ENCODE measurements at places on chromosomes 6 and 20.

DNA sequence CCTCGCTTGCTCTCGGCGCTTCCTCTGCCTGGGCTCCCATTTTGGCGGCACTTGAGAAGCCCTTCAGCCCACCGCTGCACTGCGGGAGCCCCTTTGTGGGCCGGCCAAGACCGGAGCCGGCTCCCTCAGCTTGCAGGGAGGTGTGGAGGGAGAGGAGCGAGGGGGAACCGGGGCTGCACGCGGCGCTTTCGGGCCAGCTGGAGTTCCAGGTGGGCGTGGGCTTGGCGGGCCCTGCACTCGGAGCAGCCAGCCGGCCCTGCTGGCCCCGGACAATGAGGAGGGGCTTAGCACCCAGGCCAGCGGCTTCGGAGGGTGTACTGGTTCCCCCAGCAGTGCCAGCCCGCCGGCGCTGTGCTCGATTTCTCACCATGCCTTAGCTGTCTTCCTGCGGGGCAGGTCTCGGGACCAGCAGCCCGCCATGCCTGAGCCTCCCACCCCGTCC lies 10.2 kb upstream of the SRPK1 start:
- no peak for DNase-seq

DNA sequence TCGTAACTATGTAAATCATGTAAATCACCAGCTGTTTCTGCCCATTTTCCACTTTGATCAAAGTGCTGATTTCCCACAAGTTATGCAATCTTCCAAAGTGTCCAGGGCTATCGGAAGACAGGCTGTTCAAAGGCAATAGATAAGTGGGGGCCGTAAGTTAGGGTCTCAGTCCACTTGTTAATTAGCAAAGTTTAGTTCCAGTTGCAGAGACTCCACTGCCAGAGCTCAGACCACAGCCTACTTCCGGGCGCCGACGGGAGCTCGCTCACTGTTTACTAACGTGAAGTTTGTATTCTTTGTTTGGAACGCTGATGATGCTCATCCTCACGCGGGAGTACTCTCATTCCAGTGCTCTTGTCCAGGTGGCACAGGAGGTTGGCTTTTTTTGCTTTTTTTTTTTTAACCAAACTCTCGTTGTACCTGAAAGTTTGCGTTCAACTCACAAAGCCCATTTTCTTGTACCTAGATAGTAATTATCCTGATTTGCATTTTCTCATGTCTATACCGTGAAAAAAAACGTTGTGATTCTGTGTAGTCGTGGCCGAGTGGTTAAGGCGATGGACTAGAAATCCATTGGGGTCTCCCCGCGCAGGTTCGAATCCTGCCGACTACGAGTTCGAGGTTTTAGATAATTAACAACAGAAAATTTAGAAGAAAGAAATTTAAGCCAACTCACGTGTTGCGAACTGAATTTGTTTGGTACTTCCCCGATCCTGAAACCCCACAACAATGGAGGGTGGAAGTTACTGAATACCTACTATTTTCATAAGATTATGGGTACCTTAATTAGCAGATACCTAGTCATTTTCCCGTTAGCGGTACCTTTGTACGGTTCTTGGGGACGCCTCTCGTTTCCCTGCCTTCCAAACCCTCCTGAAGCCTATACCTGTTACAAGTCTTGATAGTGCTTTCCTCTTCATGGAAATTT lies 29.9 kb upstream of the ZNF184 start:
- peak; percentile 74 for DNase-seq

DNA sequence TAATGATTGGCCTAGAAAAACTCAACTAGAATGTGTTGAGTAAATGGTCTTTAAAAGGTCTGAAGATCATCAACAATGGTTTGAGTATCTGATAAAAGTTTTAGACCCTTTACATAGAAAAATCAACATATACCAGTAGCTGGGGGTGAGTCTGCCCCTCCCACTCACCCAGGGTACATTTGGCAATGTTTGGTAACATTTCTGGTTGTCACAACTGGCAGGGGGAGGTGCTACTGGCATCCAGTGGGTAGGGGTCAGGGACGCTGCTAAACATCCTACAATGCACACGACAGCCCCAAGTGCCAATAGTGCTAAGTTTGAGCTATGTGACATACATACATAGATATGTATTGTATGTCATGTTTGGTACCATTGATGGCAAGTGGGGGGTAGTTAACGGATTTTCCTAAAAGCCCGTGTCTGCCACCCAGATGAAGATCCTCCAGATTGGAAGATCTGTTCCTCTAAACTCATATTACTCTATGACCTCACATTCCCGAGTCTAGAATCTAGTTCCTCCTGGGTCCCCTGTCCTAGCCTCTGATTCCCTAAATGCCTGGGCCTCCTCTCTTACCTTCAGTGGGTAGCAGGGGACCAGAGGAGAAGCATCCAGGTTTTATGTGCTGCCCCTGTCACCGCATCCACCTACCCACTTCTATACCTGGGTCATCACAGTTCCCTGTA lies 2.5 kb upstream of the MMP9 start:
- DNase-seq = no peak

GRCh38 chr6:12937971-12938370 lies 221.4 kb downstream of the PHACTR1 start:
- DNase-seq = no peak

GRCh38 chr6:36962874-36963273 lies 8.3 kb downstream of the PI16 start:
- no peak for DNase-seq

- no peak for DNase-seq
These were observed 1.0 kb downstream of the GINM1 start for GRCh38 chr6:149567194-149567586.

GRCh38 chr20:54488442-54488841 lies 13.0 kb downstream of the DOK5 start:
- DNase-seq = no peak

DNA sequence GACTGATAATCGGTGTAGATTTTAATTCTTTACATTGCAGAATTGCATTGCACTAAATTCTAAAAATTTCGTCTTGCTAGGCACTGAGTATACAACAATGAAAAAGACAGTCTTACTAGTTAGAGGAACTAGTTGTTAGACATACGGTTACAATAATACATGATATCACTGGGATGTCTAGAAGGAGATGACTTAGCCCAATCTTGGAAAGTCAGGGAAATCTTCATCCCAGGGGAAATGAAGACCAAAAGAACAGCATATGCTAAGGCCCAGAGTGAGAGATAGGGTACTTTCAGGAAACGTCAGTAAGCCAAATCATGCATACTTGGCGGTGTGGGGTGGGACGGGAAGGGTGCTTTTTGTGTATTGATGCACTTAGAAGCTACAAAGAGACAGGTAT lies 901 bp downstream of the CEP57L1 start:
- DNase-seq = no peak

DNA sequence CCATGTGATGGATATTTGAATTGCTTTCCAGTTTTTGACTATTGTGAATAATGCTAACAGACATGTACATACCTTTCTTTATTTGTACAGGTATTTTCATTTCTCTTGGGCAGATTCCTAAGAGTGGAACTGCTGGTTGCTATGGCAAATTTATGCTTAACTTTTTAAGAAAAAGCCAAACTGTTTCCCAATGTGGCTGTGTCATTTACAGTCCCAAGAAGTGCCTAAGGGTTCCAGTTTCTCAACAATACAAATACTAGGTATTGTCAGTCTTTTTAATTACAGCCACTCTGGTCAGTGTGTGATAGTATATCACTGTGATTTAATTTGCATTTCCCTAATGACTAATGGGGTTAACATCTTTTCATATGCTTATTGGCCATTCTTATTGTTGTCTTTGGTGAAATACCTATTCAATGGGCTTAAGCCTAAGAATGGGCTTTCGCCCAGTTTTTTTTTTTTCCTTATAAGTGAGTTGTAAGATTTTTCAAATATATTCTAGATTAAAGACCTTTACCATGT lies 10.3 kb downstream of the REPS1 start:
- no peak for DNase-seq

- DNase-seq = no peak
These were observed 295.0 kb downstream of the KCNQ5 start for GRCh38 chr6:72916906-72917305.

GRCh38 chr20:61690150-61690549 lies 375.5 kb downstream of the TAF4 start:
- no peak for DNase-seq

Measured in HS-5 (cell line).